ENCODE measurements at places on chromosomes 12 and 14.
A peak's percentile ranks its signal among the peaks of the same experiment; 100 is the strongest.

DNA sequence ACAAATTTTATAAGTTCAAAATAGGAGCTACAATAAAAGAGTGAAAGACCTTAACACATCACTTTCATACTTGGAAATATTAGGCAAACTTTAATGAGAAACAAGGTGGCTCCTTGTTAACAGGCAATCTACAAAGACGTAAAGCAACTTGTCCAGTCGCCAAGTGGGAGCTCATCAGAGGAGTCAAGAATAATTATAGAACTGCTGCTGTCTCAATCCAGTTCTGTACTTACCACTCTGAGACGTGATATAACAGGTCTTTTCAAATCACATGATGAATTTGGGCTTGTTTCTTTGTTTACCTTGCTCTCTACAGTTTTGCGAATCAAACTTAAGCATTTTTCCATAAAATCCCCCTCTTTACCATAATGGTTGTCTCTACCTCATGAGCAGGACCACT is 3.6 kb downstream of the YBX3 start:
- DNase-seq = no peak

DNA sequence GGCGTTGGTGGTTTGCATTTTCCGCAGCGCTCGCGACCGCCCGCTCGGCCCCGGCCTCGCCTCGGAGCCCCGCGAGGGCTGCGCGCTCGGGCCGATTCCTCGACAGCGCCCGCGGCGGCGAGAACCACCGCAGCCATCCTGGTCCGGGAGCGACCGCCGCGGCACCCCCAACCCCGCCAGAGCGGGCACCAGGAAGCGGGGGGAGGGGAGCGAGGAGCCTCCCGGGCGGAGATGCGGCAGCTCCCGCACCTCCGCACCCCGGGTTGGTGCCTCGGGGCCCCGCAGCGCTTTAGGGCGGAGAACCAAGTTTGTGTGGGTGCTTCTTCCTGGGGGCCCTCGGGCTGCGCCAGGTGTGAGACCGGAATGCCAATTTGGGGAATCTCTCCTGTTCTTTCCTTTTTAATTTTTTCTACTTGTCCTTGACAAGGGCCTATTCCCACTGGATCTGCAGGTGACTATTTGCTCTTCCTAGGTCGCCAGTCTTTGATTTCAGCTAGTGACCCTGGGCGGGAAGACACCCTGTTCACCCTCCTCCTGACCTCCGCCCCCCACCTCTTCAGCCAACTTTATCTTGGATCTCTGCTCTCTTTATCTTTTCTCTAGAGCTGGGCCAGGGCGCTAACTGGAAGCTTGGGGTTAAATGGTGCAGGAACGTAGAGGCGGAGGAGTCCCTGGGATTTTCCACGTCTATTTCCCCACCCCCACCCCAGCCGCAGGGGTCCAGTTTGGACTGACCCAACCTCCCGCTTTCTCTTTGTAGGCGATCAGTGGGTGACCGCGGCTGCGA is at the start of gene SOCS2:
TSS of gene SOCS2 (plus strand) at position 751 of the 787 bp plus-strand sequence. CDS start 223 bp downstream, outside the sequence.
- DNase-seq = no peak

GRCh38 chr12:119704065-119704747 is 36.3 kb downstream of the PRKAB1 start:
- no peak for DNase-seq

DNA sequence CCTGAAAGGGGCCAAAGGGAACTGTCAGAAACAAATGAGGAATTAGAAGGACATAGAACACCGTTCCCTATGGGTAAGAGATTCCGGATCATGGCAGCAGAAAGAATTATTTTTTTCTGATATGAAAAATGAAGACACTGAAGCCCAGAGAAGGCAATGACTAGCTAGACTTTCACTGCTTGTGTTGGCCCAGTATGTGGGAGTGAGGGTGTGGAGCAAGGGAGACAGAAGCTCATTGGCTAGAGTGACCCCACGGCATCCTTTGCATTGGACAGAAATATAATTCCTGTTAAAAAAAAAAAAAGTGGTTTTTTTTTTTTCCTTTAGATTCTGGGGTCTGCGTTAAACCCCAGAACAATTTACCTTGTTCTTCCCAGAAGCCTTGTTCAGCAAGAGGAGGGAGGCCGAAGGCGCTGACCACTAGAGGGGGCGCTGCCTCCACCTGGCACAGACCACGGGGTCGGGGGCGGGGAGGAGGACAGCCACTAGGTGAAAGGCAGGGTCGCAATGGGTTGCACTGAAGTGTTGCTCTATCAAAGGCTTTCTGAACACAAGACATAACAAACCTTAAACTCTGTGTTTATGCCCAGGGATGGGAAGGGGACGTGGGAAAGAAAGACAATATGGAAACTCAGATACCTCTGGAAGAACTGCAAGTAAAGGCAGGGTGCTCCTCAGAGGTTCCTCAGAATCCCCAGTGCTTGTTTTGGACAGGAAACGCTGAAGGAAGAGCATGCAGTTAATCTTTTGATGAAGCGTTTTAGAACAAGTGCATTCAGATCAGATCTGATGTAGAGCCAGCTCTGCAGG is 156.8 kb downstream of the KCNA5 start:
- DNase-seq = peak; percentile 4

- DNase-seq = no peak
Measured at GRCh38 chr12:93080452-93080851, 151.4 kb upstream of the EEA1 start.

- no peak for DNase-seq
Measured at GRCh38 chr14:42860371-42860770, 1253.7 kb downstream of the LRFN5 start.
